ENCODE measurements at places on chromosomes 5 and 9.
A peak's percentile ranks its signal among the peaks of the same experiment; 100 is the strongest.

DNA sequence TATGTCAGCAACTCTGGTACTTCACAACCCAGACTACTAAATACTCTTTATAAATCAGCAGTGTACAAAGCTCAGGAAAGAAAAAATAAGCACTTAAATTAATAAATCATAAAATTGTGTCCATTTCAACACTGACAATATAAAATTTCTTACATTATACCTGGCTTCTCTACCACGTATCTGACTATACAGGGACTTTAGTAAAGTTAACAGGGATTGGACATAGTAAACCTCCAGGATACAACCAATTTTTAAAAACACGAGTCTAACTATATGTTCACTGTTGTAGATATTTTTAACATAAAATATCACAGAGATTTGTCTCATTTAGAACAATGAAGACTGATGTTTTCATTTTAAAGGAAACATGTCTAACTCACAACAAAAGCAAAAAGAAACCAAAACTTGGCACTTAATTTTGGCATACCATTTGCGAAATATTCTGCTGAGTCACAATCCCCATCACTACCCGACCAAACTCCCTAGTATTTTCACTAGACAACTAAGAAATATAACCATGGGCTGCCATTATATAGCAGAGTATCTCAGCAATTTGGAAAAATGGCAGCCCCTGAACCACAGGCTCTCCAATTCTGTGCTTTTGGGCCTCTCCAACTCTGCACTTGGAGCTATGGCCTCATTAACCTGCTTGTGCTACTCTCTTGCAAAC is 14.4 kb downstream of the FAM169A start:
- DNase-seq: no peak

DNA sequence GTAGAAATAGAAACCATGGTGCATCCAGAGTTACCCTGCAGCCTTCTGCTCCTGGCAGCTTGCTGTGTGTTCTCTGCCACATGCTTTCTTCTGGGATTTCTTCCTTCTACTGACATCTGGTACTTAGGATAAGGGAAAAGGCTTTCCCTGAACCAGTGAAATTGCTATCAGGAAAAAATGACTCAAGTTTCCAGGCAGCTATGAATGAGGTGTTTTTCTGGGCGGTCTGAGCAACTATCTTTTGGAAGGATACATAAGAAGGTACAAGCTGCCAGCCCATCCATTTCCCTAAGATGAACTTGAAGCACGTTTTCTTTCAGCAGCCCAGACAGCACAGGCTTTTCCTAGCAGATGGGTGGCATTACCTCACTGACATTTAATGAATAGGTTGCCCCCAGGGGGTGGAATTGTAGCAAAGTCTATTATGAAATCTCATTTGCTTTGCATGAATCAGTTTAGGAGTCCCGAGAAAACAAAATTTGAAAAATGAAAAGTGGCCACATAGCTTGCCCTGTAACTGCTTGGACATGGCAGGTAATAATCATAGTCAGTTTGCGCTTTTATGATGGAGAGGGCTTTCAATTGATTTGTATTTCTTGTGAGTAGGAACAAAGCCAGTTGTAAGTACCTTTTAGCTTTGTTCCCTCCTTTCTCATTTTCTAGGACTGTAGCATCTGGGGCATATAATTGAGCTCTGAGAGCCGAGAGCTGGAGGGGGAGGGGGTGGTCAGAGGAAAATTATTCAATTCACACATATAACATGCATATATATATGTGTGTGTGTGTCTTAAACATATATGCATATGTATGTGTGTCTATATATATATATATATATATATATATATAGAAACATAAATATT is 108.5 kb downstream of the C9orf152 start:
- no peak for DNase-seq

DNA sequence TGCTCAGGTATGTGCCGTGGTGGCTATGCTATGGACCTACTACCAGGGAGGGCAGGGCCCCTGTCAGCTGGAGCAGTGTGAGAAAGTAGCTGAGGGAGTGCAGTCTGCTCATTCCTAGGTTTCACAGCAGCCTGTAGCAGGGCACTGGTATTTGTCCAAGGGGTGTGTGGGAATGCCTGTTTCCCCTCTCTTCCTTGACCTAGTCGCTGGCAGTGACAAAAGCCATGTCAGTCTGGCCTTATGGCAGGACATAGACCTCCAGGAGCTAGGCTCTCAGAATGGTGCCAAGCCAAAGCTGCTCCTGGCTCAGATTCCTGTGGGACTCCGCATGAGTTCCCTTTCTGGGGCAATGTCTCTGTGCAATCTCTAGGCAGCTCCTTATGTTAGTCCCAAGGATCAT is 253.9 kb upstream of the TYRP1 start:
- DNase-seq: no peak

- no peak for DNase-seq
Measured at GRCh38 chr9:120616966-120617935, 37.3 kb upstream of the CDK5RAP2 start.

GRCh38 chr5:96751203-96752169 is 56.3 kb downstream of the ERAP1 start:
- no peak for DNase-seq

GRCh38 chr5:132214491-132214890 is 13.2 kb downstream of the P4HA2 start:
- DNase-seq: no peak

- no peak for DNase-seq
Measured at GRCh38 chr5:78008356-78008967, 232.3 kb upstream of the TBCA start.

- no peak for DNase-seq
Measured at GRCh38 chr5:154049636-154050035, 10.9 kb downstream of the MFAP3 start.

DNA sequence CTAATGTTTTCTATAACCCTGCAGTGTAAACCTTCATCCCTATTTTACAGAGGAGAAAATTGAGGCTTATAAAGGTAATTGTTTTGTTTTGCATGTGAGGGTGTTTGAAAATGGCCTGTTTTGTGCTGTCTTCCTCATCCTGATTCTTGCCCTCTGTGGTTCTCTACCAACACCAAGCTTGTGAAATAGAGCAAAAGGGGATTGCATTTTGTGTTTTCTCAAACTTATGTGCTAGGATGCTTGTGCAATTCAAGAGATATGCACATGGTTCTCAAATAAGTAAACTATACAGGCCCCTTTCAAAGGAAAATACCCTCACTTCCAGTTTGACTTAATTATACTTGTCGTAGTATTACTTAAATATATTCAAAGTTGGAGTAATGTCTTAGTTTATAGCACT is 17.2 kb downstream of the PAM start:
- no peak for DNase-seq

- DNase-seq: peak; percentile 2
Measured at GRCh38 chr5:24633715-24634325, 11.0 kb downstream of the CDH10 start.

- DNase-seq: no peak
Measured at GRCh38 chr5:142551338-142552067, 134.4 kb downstream of the FGF1 start.

- DNase-seq: no peak
Measured at GRCh38 chr9:128159522-128159783, 612 bp upstream of the BBLN start.

GRCh38 chr9:133726401-133727276 is 11.5 kb downstream of the SARDH start:
- DNase-seq: no peak

DNA sequence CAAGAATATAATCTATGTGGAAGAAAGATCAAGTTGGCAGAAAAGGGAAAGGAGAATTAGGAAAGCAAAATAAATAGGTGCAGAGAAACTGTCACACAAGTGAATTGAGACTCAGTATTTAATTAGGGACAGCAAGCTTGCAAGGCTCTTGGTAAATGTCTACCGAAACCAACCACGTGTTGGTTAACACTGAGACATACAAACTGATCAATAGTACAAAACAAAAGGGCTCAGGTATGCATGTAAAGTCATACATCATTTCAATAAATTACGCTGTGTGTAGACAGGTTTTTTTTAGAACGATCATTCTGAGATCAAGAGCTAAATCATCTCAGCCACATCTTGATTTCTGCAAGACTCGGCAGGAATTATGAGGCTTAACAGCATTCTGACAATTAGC is 225.4 kb downstream of the EBF1 start:
- DNase-seq: no peak

- no peak for DNase-seq
Measured at GRCh38 chr5:132001647-132002561, 9.6 kb downstream of the ACSL6 start.

GRCh38 chr5:142100307-142100706 is 8.3 kb upstream of the NDFIP1 start:
- no peak for DNase-seq

DNA sequence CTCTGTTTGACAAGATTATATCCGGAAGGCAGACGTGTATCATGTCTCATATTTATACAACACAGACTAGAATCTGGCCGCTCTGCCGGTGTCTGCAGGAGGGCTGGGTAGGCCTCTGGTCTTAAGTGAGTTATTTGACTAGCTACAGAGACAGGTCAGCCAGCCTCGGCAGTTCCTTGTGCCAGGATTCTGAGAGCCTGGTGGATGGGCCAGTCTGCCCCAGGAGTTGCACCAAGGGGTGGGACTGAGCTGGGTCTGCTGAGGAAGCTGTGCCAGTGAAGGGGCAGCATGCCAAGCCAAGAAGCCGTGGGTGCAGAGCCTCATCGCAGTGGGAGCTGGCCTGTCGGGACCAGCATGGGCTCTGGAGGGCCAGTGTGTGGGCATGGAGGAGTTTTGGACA is 7.1 kb downstream of the SNX18 start:
- DNase-seq: no peak

GRCh38 chr5:178547753-178548415 is 42.3 kb downstream of the COL23A1 start:
- no peak for DNase-seq

DNA sequence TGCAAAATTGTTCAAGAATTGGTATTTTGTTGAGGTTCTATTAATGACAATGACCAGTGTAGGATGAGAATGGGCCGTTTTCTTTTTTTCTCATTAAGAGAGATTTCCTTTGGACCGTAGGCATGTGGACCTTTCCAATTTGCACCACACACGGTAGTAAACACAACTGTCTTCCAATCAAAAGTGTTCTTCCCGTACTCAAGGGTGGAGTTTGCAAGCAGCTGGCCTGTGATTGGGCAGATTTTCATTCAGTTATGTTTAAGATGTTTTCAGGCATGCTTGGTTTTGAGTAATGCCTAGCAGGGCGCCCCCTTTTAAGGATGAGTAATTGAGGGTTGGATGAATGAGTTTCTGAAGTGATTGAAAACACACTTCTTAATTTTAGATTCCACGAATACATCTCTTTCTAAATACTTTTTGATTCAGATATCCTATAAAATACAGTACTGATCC is 2.5 kb downstream of the KDM3B start:
- peak; percentile 86 for DNase-seq

DNA sequence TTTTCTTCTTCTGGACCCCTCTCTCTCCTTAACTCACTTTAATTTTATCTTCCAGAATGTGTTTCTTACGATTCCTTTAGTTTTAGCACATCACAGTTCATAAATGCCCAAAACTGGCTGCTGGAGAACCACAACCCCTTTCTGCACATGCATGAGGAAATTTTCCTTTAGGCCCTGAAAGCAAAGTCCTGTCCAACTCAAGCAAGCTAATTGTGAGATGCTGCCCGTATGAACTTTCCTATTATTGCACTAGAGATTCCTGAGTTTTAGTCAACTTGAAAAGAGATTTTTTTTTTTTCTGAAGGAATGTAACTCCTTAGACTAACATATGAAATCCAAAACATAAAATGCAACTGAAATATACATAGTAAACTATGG is 52.1 kb upstream of the DAB2 start:
- DNase-seq: no peak

- DNase-seq: no peak
Measured at GRCh38 chr5:76273206-76273885, 129.7 kb upstream of the IQGAP2 start.

DNA sequence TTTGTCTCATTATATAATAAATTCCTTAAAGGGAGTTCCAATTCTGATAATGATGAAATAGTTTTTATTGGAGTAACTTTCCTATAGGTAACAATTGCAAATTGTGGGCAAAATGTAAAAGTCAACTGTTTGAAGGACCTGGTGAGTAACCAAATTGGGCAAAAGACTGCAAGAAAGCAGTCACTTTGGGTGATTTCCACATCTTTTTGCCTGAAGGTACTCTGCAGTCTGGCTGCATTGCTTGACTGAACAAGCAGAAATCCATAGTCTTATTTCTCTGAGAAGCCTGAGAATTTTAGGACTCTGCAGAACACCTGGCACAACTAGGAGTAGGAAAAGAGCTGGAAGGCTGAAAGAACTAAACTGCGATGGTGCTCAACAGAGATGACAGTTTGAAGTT is 114.9 kb downstream of the HOMER1 start:
- no peak for DNase-seq

- DNase-seq: no peak
Measured at GRCh38 chr5:154298065-154298464, 107.5 kb downstream of the GALNT10 start.

DNA sequence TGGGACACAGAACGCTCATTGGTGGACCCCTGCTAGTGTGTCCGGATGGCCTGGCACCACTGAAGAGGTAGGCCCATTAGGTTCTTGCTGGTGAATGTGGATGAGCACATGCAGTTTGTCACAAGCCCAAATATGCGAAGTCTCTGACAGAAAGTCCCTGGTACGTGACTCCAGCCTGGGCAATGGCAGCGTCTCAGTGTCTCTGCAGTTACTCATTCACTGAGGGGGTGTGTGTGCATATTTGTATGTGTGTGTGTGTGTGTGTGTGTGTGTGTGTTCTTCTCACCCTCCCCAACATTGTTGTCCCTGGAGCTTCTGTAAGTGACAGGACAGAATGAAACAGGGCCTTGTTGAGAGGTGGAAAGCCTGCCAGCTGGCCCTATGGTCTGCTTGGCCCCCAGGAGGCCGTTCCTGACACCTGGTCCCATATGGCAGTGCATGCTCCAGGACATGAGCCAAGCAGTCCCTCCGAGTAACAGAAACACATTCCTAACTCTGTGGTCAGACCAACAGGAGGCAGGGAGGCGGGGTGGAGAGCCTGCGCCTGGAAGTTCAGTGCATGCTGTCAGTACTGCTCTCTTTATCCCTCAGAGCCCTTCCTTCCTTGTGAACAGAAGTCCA is 169.9 kb downstream of the SLC28A3 start:
- DNase-seq: no peak

GRCh38 chr9:121638901-121639592 is 12.4 kb upstream of the DAB2IP start:
- DNase-seq: no peak

- peak; percentile 81 for DNase-seq
Measured at GRCh38 chr5:134140530-134141201, 26.2 kb downstream of the TCF7 start.

DNA sequence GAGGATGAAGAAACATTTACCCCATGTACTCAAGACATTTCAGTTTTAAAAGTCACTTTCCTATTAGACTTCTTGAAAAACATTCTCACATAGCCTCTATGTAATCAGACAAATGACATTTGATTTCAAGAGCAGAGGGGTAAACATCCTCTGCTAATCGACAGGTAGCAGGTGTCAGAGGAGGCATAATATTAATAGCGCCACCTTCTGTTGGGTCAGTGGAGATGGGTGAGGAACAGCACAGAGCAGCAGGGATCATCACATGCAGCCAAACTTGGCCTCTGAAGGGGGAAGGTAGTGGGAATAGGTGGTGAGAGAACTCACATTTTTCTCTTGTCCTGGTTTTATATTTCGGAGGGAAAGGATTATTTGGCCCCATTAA is 3.3 kb upstream of the LSM11 start:
- DNase-seq: peak; percentile 52

Data from hematopoietic multipotent progenitor cell treated with erythropoietin and hydrocortisone succinate and interleukin-3 and kit ligand, for 15 days (in vitro differentiated cells).